Stimulated activated CD4-positive, alpha-beta T cell treated with anti-CD3 and anti-CD28 coated beads, Interleukin-1b, Interleukin-23, amount 100 ng/mL, for 24 hours (primary cell): ENCODE measurements at places on chromosomes 12 and 14.

GRCh38 chr12:88266806-88267360 lies 124.8 kb downstream of the TMTC3 start:
- DNase-seq: no peak

DNA sequence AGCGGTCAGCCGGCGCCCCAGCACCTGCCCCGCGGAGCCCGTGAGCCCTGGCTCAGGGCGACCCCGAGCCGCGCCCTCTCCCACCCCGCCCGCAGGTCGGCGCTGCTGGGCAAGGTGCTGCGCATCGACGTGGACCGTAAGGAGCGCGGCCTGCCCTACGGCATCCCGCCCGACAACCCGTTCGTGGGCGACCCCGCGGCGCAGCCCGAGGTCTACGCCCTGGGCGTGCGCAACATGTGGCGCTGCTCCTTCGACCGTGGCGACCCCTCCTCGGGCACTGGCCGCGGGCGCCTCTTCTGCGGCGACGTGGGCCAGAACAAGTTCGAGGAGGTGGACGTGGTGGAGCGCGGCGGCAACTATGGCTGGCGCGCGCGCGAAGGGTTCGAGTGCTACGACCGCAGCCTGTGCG lies 14.4 kb downstream of the HHIPL1 start:
- DNase-seq: no peak

GRCh38 chr12:50742776-50743175 lies 21.1 kb upstream of the ATF1 start:
- DNase-seq: no peak

DNA sequence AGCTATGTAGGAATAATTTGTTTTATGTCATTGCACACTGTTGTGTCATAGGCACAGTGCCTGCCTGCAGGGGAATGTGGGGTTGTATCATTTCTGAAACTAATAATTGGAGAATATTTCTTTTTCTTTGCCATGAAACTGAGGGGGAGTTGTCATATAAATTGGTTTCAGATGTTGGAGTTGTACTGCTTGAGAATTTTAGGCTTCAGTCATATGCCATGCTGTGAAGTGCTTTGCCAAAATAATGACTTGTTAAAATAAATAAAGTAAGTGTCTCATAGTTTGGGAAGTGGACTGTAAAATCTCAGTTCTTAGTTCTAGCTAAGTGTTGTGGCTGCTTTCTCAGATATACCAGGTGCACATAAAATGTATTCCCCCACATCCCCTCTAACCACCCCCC lies 116.8 kb downstream of the DAAM1 start:
- DNase-seq: no peak

GRCh38 chr14:50533806-50534205 lies 1.4 kb upstream of the MAP4K5 start:
- DNase-seq: no peak

- no peak for DNase-seq
These were observed 24.7 kb upstream of the SOCS2 start for GRCh38 chr12:93547778-93548177.

GRCh38 chr12:57367121-57367520 lies 63.7 kb downstream of the R3HDM2 start:
- no peak for DNase-seq

GRCh38 chr14:103943673-103944072 lies 1.3 kb upstream of the RD3L start:
- no peak for DNase-seq

- DNase-seq: no peak
These were observed 11.6 kb upstream of the NEK9 start for GRCh38 chr14:75138492-75138891.

- DNase-seq: no peak
These were observed 182.8 kb downstream of the SLC5A8 start for GRCh38 chr12:101027200-101027599.

- DNase-seq: no peak
These were observed 28.4 kb upstream of the TRAF3 start for GRCh38 chr14:102748806-102749205.
